Stimulated activated naive B cell treated with anti-CD40 and anti-IgM and Interleukin-4, amounts not matched to agents 10 μg/mL and 1 μg/mL and 100 μg/mL, for 72 hours (primary cell): ENCODE measurements at places on chromosomes 4 and X.
A peak's percentile ranks its signal among the peaks of the same experiment; 100 is the strongest.

- H3K27me3 ChIP-seq = no peaks in the 10 kb centered on the region
- no peak for DNase-seq
- H3K4me1 ChIP-seq = no peaks in the 10 kb centered on the region
- no peaks in the 10 kb centered on the region for H3K36me3 ChIP-seq
- no peak overlapping the region for H3K27ac ChIP-seq
- no peak overlapping the region for H3K4me3 ChIP-seq
Observed at GRCh38 chrX:27435031-27435430, 28.1 kb downstream of the PPP4R3C start.

DNA sequence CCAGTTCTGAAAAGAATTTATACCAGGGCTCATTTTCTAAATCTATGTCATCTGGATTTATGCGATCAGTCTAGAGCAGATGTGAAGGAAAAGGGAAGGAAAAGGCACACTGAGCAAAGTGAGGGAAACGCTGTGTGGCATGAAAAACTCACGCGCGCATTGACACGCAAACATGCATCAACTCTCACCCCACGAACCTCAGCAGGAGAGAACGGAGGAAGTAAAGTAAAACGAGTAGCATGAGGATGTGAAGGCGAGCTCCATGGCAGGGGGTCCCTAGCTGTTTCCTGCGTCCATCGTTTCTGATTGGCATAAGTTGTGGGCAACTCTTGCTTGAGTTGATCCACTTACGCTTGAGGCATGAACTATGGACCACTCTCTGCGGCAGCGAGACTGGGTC is 102.8 kb upstream of the PDLIM3 start:
- H3K27ac ChIP-seq = no peak overlapping the region
- no peaks in the 10 kb centered on the region for H3K36me3 ChIP-seq
- DNase-seq = no peak
- no peak overlapping the region for H3K4me3 ChIP-seq

DNA sequence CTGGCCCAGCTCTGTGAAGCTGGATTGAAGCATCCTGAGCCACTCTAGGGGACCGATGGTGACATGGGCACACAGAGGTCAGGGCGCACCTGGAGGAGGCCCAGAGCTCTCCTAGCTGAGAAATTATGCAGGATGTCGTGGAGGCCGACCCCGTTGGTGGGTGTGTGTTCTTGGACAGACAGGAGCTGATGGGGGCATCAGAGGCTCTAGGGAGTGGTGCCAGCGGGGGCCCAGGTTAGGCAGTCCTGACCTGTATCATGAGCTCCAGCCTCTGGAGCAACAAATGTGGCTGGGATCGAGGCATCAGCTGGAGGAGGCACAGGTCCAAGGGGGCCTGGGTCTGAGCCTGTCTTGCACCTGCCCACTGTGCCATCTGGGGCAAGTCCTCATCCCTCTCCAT is 124.6 kb upstream of the PSAPL1 start:
- no peak overlapping the region for H3K27ac ChIP-seq
- H3K4me1 ChIP-seq = no peaks in the 10 kb centered on the region
- no peaks in the 10 kb centered on the region for H3K27me3 ChIP-seq
- no peak overlapping the region for H3K4me3 ChIP-seq
- peaks cover 3% of the 10 kb centered on the region for H3K36me3 ChIP-seq
- DNase-seq = no peak

DNA sequence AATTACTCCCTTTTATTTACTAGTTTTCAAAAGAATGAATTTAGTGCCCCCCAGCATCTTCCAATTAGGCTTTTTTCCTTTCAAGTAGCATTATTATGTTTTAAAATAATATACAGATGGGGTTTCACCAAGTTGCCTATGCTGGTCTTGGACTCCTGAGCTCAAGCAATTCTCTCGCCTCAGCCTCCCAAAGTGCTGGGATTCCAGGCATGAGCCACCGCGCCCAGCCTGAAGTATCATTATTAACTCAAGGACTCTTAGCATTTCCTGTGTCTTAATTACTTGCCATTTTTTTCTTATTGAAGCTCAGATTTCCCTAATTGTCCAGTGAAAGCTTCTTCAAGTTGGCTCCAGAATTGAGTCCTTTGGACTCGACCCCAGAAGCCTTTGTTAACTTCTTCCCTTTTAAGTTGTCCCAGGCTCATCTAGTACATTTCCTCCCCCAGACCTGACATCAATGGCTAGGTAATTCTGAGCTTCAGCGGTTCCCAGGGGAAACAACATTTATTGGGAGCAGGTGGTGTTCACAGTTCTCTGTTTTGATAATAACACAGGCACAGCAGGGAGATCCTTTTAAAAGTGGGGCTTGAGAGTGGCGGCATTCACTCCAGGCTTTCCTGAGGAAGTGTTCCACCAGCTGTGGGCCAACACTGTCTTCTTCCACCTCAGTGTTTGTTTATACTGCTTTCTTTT is 10.0 kb downstream of the SAT1 start:
- no peak overlapping the region for H3K4me3 ChIP-seq
- H3K27ac ChIP-seq = no peak overlapping the region
- H3K27me3 ChIP-seq = no peaks in the 10 kb centered on the region
- no peaks in the 10 kb centered on the region for H3K36me3 ChIP-seq

GRCh38 chr4:186781032-186781917 is 57.6 kb upstream of the FAT1 start:
- H3K4me1 ChIP-seq = no peaks in the 10 kb centered on the region
- no peaks in the 10 kb centered on the region for H3K27me3 ChIP-seq
- no peak for DNase-seq
- no peak overlapping the region for H3K27ac ChIP-seq
- H3K36me3 ChIP-seq = no peaks in the 10 kb centered on the region

DNA sequence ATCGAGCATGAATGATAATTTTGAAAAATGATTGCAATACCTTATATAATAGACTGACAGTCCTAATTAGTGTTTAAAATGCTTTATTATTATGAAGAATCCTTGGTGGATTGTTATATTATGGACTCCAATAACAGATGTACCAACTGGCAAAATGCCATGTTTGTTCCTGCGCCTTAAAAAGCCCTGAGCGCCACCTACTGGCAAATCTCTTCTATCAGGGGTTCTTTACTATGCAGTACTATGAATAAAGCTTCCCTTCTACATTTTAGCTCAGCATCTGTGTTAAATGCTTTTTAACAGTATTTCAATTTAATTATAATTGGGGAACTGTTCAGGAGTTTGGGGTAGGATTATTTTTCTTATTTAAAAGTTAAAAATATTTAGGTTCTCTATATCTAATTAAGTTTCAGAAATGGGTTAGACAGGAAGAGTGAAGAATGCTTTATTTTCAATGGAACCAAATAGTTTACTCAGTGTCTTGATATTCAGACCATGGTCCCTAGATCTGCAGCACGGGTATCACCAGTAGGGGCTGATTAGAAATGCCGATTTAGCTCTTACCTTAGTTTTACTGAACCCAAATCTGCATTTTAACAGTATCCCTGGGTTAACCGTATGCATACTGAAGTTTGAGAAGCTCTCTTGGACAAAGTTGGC is 20.0 kb downstream of the CFAP97 start:
- peak; percentile 51 for DNase-seq
- H3K36me3 ChIP-seq = peaks cover 10% of the 10 kb centered on the region
- H3K4me3 ChIP-seq = no peak overlapping the region
- H3K4me1 ChIP-seq = peaks cover 10% of the 10 kb centered on the region
- no peak overlapping the region for H3K27ac ChIP-seq
- no peaks in the 10 kb centered on the region for H3K27me3 ChIP-seq

DNA sequence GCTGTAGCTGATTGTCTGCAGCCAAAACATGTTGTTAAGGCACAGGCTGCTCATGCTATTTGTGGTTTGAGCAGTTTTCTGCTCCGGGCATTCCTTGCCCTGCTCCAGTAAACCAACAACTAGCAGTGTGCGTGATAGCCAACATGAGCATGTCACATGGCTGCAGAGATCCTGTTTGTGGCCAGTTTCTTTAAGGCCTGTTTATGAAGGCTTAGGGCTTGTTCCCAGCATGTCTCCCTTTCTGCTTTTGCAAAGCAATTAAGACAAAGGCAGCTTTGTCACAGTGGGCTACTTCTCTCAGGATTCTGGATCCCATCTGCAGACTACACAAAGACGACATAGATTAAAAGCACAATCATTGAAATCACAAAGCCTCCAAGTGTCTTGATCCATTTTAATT is 160.5 kb downstream of the ZNF518B start:
- no peak for DNase-seq
- H3K4me1 ChIP-seq = no peaks in the 10 kb centered on the region
- no peaks in the 10 kb centered on the region for H3K36me3 ChIP-seq
- H3K4me3 ChIP-seq = no peak overlapping the region

GRCh38 chr4:149076401-149076800 is 634.2 kb upstream of the NR3C2 start:
- H3K27me3 ChIP-seq = no peaks in the 10 kb centered on the region
- no peak for DNase-seq
- no peaks in the 10 kb centered on the region for H3K36me3 ChIP-seq

- peaks cover 14% of the 10 kb centered on the region for H3K36me3 ChIP-seq
- H3K4me3 ChIP-seq = no peak overlapping the region
- no peak for DNase-seq
Observed at GRCh38 chr4:78846258-78846657, 70.1 kb downstream of the BMP2K start.

DNA sequence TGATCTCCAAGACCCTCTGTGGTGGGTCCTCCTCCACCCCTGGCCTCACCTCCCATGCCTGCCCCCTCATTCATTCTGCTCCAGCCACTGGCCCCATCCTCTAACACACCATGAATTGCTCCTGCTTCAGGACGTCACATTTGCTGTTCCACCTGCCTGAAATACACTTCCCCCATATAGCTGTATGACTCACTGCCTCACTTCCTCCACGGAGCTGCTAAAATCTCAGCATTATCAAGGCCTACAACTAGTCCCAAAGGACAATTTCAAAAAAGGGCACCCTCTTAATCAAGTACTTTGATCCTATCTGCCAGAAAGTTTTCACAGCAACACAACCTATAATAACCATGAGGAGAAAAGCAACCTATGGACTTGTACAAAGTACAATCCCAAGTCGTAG is 43.6 kb upstream of the PHOX2B start:
- no peaks in the 10 kb centered on the region for H3K4me1 ChIP-seq
- H3K27me3 ChIP-seq = peaks cover 12% of the 10 kb centered on the region
- H3K4me3 ChIP-seq = no peak overlapping the region
- DNase-seq = no peak

GRCh38 chrX:41923978-41924683 is 777 bp upstream of the CASK start:
- H3K27me3 ChIP-seq = no peaks in the 10 kb centered on the region
- peak overlapping the region; percentile 88 for H3K27ac ChIP-seq
- H3K4me3 ChIP-seq = peak overlapping the region; percentile 84
- peaks cover 4% of the 10 kb centered on the region for H3K36me3 ChIP-seq

- no peaks in the 10 kb centered on the region for H3K36me3 ChIP-seq
- no peak for DNase-seq
- H3K4me3 ChIP-seq = no peak overlapping the region
- H3K27ac ChIP-seq = no peak overlapping the region
Observed at GRCh38 chr4:84796394-84796793, 170.1 kb downstream of the WDFY3 start.

DNA sequence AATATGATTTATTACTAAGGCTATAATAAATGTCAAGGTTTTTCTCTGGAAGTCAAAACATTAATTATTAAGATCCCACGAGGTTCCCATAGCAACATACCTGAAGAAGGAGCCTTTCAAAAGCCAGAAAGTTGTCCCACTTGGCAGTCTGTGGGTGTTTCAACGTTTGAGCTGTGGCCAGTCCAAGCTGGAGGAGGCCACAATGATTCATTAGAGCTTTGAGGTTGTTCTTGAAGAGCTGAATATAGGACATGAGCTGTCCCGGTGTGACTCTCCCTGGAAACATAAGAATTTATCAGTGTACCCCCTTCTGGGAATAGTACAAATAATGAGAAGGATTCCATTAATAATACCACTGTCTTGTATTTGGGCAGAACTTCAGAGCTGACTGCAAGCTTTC is 92.1 kb downstream of the SCFD2 start:
- H3K4me1 ChIP-seq = no peaks in the 10 kb centered on the region
- peaks cover 44% of the 10 kb centered on the region for H3K36me3 ChIP-seq
- no peak overlapping the region for H3K4me3 ChIP-seq
- DNase-seq = no peak
- H3K27me3 ChIP-seq = no peaks in the 10 kb centered on the region
- no peak overlapping the region for H3K27ac ChIP-seq

DNA sequence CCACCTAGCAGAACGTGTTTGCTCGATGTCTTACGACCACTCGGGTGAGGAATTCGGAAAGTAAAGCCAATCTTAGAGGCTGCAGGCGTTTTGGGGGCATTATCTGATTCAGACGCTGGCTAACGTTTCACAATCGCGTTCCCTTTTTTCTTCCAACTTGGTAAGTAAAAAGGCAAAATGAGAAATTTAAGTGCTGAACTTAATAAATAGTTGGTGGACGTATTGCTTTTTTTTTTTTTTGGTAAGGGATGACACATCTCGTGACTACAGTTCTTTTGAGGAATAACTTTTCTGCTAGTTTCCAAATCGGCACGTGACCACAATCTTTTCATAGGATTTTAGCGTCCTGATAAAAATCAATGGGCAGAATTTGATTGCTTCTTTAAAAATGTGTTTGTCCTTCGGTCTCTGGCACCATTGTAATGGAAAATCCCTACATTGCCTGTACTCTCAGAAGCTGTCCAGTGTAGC is 848 bp downstream of the RAB9A start:
- no peak for DNase-seq
- peak overlapping the region; percentile 86 for H3K27ac ChIP-seq
- peak overlapping the region; percentile 90 for H3K4me3 ChIP-seq
- H3K4me1 ChIP-seq = peaks cover 51% of the 10 kb centered on the region
- H3K27me3 ChIP-seq = peaks cover 7% of the 10 kb centered on the region

- no peak overlapping the region for H3K4me3 ChIP-seq
- H3K27me3 ChIP-seq = no peaks in the 10 kb centered on the region
- peaks cover 11% of the 10 kb centered on the region for H3K36me3 ChIP-seq
- no peaks in the 10 kb centered on the region for H3K4me1 ChIP-seq
- DNase-seq = no peak
- no peak overlapping the region for H3K27ac ChIP-seq
Observed at GRCh38 chr4:159312236-159312635, 209.4 kb downstream of the RAPGEF2 start.

DNA sequence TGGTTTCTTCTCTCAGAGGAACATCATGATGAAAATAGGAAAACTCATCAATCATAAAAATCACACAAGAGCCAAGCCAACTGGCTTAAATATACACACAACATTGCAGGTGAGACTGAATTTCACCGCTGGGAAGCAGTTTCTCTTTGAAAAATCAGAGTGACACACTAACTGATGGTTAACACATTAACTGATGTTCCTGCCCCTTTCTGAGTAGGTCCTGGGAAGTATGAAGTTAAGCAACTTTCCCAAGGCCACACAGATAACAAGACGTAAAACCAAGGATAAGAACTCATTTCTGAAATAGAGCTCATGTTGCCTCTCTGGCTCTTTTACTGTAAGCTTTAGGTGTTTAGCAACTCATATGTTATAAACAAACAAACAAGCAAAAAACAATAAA is 813.7 kb upstream of the HS3ST1 start:
- no peaks in the 10 kb centered on the region for H3K27me3 ChIP-seq
- no peak for DNase-seq
- no peak overlapping the region for H3K27ac ChIP-seq

DNA sequence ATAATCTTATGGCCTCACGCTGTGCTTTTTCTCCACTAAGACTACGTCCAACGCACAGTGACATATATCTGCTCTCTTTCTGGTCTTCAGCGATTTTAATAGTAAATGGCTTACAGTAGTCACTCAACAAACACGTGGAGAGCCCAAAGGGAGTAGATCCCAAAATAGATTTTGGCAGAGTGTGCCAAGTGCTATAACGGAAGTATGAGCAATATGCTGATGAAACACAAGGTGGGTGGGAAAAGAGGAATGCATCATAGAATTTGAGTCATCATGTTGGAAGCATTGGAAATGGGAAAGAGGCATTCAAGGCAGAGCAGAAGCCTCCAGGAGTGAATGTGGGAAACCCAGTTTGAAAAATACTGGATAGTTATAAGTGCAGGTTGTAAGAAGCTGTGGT is 129.1 kb upstream of the LDB2 start:
- H3K4me3 ChIP-seq = no peak overlapping the region
- no peaks in the 10 kb centered on the region for H3K4me1 ChIP-seq
- no peak overlapping the region for H3K27ac ChIP-seq
- no peak for DNase-seq
